ENCODE measurements at places on chromosomes 5 and 9.

DNA sequence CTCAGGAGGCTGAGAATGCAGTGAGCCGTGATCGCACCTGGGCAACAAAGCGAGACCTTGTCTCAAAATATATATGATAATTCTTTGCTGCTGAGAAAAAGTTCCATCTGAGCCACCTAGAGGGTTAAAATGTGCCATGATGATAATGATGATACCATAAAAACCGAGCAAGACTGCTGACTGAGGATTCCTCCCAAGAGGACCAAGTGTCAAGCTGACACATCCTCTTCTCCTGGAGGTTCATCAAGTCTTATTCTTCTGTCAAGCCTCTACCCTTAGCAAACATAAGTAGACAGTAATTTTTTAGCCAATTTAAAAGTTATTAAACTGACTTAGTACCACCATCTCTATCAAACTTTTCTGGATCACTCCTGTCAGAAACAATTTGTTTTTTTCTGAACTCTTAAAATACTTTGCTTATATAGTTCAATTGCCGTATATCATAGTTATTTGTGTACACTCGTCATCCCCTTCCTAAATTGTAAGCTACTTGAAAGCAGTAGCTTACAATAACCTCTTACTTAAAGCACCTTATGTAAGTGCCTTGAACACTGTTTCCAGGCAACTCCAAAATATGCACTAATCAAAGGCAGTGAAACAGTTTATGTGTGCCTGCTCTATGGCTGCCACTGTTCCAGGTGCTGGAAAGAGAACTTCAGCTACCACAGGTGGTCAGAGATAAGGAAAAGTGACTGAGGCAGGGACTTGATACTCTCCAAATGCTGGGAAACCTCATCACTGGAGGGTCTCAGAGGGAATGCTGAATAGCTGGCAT is 57.4 kb downstream of the SCAI start:
- DNase-seq: no peak

GRCh38 chr9:78236551-78236910 is 656 bp downstream of the CEP78 start:
- DNase-seq: peak; percentile 36

DNA sequence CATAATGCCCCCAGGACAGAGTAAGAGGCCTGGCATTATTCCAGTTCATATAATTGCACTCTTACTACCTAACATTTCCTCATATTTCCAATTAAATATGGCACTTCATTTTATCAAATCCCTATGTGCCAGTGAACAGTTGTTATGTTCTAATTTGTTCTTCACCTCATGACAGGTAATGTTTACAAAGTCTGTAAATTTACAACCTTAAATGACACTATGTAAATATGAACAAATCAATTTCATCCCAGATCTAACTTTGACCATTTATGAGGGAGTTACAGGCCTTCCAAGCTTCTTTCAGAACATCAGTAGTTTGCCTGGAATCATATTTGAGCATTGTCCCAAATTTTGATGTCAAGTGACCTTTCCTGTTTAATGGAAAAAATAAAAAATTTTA is 592.6 kb upstream of the CDH6 start:
- no peak for DNase-seq

GRCh38 chr5:97658116-97658900 is 475.3 kb upstream of the RIOK2 start:
- DNase-seq: no peak

DNA sequence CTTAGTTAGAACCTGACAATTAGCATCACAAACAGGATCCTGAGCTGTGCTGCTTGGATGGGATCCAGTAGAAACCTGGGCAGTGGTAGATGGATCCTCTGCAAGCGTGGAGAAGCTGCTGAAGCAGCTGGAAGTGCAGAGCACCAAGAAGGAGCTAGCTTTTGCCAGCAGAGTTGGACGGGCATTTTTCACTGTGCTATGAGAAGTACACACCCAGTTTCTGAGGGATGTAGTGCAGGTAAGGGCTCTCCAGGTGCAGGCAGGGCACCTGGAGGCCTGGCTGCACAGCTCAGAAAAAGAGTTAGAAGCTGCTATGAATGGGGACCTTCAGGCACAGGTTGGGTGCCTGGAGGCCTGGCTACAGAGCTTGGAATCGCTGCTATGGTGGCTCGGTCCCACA is 623.9 kb upstream of the NUDT12 start:
- DNase-seq: no peak

GRCh38 chr5:66238435-66238834 is 94.3 kb downstream of the SREK1 start:
- DNase-seq: no peak

DNA sequence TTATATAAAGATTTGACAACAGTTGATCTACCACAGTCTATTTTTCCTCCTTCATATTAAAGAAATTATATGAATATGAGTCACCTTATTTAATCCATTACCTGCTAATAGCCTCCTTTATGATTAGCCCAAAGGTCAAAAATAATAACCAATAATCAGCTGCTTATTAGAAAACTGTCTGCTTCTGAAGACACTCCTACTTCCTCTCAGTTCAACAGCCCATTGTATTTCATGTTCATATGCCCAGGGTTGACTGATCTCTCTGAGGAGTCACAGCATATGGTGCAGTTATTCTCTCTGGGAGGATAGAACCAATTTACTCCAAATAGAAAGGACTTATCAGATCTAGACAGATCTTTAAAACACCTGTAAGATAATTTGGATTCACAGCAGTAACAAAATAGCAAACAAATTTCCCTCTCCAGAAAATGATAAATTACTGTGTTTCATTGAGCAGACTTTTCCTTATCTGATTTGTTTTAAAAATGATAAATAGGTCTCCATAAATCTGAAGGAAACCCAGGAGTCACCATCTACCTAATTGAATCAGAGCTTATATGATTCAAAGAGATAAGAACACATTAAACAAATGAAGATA is 180.4 kb upstream of the ITGA1 start:
- no peak for DNase-seq

DNA sequence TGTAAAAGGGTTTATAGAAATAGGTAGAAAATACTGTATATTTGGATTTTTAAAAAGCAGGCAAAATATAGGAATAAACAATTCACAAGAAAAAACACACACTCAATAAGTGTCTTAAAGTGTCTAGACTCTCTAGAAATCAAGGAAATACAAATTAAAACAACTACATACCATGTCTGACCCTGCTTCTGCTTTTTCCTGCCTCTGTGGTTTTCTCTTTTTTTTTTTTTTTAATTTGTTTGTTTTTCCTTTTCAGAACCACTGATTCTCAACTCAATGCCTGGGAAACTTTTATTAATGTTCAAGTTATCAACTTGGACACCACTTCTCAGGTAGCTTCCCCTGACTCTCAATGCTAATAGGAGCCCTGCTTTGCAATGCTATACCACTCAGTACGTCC is 25.5 kb upstream of the TAS2R1 start:
- DNase-seq: no peak

DNA sequence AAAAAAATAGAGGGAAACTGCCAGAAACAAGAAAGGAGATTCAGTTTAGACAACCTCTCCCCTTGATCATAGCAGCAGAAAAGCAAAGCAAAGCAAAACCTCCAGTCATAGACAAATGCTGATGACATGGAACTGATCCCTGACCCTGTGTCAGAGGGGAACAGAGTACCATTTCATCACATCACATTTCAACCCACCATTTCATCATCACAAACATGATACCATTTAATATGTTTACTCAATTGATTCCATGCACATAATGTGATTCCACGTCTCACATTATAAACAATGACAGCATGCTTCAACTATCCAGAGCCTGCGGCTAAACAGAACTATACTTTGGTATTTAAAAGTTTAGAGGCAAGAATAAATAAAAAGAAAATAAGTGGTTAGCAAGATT is 28.7 kb upstream of the ACOT12 start:
- peak; percentile 74 for DNase-seq

DNA sequence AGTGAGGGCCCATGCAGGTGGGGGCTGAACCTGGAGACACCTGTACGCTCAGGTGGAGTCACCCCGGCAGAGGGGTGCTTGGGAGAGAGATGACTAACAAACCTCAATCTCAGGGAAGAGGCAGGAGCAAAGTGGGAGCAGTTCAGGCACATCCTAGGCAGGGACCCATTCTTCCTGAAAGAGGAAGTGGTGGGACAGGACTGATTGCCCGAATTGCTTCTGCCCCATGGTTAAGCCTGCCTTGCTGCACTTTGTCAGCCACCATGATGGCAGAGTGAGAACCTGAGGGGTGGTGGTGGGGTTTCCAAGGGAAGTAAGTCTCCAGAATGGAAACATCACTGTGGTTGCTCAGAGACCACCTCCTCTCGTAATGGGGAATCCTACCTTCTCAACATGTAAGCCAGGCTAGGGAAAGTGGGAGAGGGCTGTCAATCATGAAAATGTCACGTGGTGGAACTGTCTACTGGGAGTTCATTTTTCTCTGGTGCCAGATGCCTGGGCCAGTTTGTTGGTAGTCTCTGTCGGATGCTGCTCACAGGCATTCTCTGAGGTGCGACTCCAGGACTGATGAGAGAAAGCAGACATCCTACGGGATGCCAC is 150.4 kb downstream of the HSPA4 start:
- no peak for DNase-seq

DNA sequence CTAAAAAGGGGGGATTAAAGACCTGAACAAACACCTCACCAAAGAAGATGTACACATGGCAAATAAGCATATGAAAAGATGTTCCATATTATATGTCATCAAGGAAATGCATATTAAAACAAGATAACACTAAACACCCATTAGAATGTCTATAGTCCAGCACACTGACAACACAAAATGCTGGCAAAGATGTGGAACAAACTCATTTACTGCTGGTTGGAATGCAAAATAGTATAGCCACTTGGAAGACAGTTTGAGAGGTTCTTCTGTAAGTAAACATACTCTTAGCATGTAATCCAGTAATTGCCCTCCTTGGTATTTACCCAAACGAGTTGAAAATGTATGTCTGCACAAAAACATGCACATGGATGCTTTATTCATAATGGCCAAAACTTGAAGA is 73.6 kb downstream of the RGMB start:
- no peak for DNase-seq

GRCh38 chr5:137714946-137715345 is 20.9 kb downstream of the KLHL3 start:
- peak; percentile 22 for DNase-seq

DNA sequence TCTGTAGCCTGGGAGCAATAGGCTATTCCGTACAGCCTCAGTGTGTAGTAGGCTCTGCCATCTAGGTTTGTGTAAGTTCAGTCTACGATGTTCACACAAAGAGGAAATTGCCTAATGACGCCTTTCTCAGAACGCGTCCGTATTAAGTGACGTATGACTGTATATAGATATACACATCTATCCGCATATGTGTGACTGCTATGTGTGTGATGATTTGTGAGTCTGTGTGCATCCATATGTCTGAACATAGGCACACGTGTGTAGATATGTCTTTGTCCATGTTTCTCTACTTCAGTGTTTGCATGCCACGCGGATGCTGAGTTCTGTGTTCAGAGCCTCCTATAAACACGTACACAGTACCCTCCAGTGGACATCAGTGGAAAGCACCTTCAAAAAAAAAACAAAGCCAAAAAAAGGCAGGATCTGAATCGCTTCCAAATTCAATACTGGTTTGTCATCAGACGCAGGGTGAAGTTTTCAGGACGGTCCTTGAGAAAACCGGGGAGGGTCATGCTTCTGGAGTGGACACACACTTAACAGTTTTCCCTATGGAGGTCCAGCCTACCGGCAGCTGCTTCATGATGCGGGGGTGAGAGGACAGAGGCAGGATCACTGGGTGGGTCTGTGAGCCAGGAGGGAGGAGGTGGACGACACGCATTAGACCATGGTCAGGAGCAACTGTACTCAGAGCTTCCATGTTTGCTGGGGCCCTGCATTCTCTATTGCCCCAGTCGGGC is 29.5 kb upstream of the ALDH1B1 start:
- DNase-seq: peak; percentile 92

- DNase-seq: peak; percentile 38
Observed at GRCh38 chr5:176608937-176609723, 826 bp downstream of the GPRIN1 start.

GRCh38 chr9:37148181-37148580 is 27.8 kb downstream of the ZCCHC7 start:
- DNase-seq: no peak

- DNase-seq: no peak
Observed at GRCh38 chr9:111431684-111432083, 52.5 kb downstream of the ECPAS start.

GRCh38 chr5:133247151-133247709 is 195.4 kb downstream of the HSPA4 start:
- DNase-seq: no peak

- no peak for DNase-seq
Observed at GRCh38 chr9:136304456-136304855, 562 bp upstream of the CCDC187 start.

GRCh38 chr9:100670719-100671118 is 92.8 kb downstream of the CAVIN4 start:
- no peak for DNase-seq

GRCh38 chr5:2149195-2149539 is 266.4 kb upstream of the IRX4 start:
- peak; percentile 67 for DNase-seq

DNA sequence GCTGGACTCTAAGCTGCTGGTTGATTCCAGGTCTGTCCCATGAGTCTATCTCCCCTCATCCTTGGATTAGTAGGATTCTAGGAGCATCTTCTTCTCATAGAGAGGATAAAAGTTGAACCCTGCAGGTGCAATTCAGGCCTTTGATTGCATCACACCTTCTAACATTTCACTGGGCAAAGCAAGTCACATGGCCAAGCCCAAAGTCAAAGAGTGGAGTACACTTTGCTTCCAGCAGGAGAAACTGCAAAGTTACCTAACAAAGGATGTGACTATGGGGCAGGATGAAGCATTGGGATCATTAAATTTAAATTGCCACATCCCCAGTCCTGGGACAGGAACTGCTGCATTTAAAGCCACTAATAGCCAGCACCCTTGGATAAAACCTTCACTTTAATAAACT is 51.0 kb upstream of the EGFLAM start:
- DNase-seq: peak; percentile 31

DNA sequence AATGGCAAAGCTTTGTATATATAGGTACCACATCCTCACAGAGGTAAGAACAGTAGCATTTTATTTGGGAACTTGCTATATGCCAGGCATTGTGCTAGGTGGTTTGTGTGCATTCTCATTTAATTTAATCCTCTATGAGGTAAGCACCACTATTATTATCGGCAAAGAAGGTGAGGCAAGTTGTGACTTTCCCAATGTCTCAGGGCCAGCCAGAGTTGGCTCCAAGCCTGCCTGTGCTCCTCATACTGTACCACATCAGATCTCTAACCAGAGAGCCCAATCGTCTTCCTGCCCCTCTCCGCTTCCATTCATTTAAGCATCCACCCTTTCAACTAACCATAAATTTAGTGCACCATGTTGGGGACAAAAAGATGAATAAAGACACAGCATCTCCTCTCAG is 55.1 kb downstream of the NIPSNAP3B start:
- DNase-seq: no peak

Data from GM23248 (cell line).